T-helper 17 cell (primary cell): ENCODE measurements at places on chromosomes 11 and 22. TPM values are rescaled to one million over a fixed set of nuclear protein-coding genes. Genes with fewer than 3 reads are reported as not detected.

DNA sequence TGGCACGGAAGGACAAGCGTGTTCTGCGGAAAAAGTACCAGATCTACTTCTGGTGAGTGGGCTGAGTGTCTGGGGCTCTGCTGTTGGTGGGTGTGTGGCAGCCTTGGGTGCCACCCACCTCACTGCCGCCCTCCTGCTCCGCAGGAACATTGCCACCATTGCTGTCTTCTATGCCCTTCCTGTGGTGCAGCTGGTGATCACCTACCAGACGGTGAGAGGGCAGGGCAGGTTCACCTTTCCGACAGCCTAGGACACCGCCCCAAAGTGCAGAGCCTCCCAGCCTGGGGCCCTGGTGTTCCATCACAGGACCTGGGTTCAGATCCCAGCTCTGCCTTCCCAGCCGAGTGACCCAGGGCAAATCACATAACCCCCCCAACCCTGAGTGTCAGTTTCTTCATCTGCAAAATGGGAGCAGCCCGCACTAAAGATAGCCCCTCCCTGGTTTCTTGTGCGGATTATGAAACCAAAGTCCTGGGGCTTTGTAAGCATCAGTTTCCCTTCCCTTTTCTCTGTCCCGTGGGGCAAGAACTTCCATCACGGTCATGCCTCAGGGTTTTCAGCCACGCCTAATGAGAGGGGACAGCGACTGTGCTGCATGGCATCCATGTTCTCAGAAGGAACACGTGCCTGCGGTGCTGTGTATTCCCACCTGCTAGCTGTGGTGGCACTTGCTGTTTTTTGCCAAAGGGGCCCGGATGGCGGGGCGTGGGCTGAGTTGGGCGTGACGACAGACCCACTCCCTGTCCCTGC, 9.8 kb upstream of the TAGLN start:
- no peaks in the 10 kb centered on the region for H3K36me3 ChIP-seq
- peaks cover 5% of the 10 kb centered on the region for H3K4me1 ChIP-seq
- peak overlapping the region; percentile 6 for H3K27ac ChIP-seq

DNA sequence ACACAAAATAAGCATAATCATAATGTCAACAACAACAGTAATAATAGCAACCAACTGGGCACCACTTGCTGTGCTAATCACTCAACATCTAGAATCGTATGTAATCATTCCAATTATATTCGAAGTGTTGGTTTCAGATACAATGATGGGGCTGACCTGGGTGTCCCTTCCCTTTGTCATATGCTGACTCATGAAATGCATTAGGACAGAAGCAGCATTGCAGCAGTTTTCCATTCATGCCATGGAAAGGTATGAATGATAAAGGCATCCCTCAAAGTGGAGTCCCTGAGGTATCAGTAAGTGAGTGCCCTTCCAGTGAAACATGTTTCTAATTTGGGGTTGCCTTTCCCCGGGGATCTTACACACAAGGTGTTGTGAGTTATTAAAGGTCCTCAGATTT, 46.3 kb upstream of the ANO3 start:
- H3K27ac ChIP-seq = no peak overlapping the region
- no peaks in the 10 kb centered on the region for H3K36me3 ChIP-seq
- peaks cover 4% of the 10 kb centered on the region for H3K4me1 ChIP-seq

DNA sequence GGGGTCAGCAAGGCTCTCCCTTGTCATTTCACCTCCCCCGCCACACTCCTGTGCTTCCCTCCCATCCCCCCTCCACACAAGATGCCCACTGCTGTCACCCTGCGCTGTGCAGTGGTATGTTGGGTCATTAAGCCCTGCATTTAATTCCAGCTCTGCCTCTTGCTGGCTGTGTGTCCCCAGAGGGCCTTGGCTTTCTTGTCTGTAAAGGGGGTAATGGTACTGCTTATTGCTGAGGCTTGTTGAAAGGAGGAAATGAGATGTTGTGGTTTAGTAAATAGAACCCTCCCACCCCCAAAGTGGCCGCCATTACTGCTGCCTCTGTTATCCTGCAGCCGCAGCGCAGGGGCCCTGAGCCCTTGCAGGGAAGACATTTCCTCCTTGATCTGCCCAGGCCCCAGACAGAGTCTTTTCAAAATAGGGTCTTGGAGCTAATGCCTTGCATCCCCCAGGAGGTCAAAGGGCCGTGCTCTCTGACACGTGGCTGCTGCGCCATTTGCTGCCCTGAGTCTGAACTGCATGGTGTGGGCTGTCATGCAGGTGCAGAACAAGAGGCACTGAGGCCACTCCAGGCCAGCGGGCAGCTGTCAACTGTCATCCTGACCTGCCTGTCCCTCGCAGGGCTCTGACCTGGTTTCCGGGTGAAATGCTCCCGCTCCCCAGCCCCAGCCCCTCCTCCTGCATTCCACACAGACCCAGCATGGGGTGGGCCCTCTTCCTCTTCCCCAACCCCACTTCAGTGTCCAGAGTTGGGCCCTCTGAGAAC, 18.7 kb downstream of the PVALB start:
- H3K4me1 ChIP-seq = peaks cover 5% of the 10 kb centered on the region
- H3K4me3 ChIP-seq = no peak overlapping the region
- DNase-seq = no peak
- peaks cover 34% of the 10 kb centered on the region for H3K27me3 ChIP-seq
- H3K36me3 ChIP-seq = peaks cover 4% of the 10 kb centered on the region
- H3K27ac ChIP-seq = no peak overlapping the region

The MRGPRX3 gene
- not detected for total RNA-seq

GRCh38 chr11:119957951-119958350, 180.0 kb downstream of the TRIM29 start:
- H3K36me3 ChIP-seq = peaks cover 3% of the 10 kb centered on the region
- H3K4me3 ChIP-seq = no peak overlapping the region
- DNase-seq = no peak
- H3K27me3 ChIP-seq = peaks cover 58% of the 10 kb centered on the region
- no peaks in the 10 kb centered on the region for H3K4me1 ChIP-seq
- H3K27ac ChIP-seq = no peak overlapping the region
